ENCODE measurements at places on chromosomes 11 and 22. TPM values are rescaled to one million over a fixed set of nuclear protein-coding genes. Genes with fewer than 3 reads are reported as not detected.

Gene GRAP2
- 140 TPM for total RNA-seq

Gene APOA4
- not detected for total RNA-seq

Gene BLID
- not detected for total RNA-seq

Gene APOL5
- not detected for total RNA-seq

Gene F2
- not detected for total RNA-seq

Gene APLNR
- total RNA-seq, result not detected

Gene TRIM66
- 31.3 TPM for total RNA-seq

Gene ACR
- not detected for total RNA-seq

GRCh38 chr11:34245041-34245440 is 112.8 kb downstream of the ABTB2 start:
- no peaks in the 10 kb centered on the region for H3K27me3 ChIP-seq
- DNase-seq, result no peak
- H3K36me3 ChIP-seq, result no peaks in the 10 kb centered on the region
- H3K4me1 ChIP-seq, result peaks cover 30% of the 10 kb centered on the region

- no peak for DNase-seq
- no peak overlapping the region for H3K4me3 ChIP-seq
- no peak overlapping the region for H3K27ac ChIP-seq
These were observed 30.9 kb downstream of the PPM1F start for GRCh38 chr22:21921729-21922128.

GRCh38 chr22:49660321-49660720 is 167.4 kb downstream of the BRD1 start:
- H3K27me3 ChIP-seq, result no peaks in the 10 kb centered on the region
- DNase-seq, result no peak
- H3K4me3 ChIP-seq, result no peak overlapping the region

- no peak overlapping the region for H3K27ac ChIP-seq
- H3K4me1 ChIP-seq, result peaks cover 80% of the 10 kb centered on the region
- H3K27me3 ChIP-seq, result no peaks in the 10 kb centered on the region
- no peaks in the 10 kb centered on the region for H3K36me3 ChIP-seq
These were observed 10.6 kb upstream of the DGKZ start for GRCh38 chr11:46336563-46337180.

- no peak overlapping the region for H3K4me3 ChIP-seq
- peaks cover 49% of the 10 kb centered on the region for H3K36me3 ChIP-seq
- no peaks in the 10 kb centered on the region for H3K27me3 ChIP-seq
- H3K27ac ChIP-seq, result no peak overlapping the region
- H3K4me1 ChIP-seq, result no peaks in the 10 kb centered on the region
These were observed 18.5 kb downstream of the ALKBH3 start for GRCh38 chr11:43899094-43899493.

DNA sequence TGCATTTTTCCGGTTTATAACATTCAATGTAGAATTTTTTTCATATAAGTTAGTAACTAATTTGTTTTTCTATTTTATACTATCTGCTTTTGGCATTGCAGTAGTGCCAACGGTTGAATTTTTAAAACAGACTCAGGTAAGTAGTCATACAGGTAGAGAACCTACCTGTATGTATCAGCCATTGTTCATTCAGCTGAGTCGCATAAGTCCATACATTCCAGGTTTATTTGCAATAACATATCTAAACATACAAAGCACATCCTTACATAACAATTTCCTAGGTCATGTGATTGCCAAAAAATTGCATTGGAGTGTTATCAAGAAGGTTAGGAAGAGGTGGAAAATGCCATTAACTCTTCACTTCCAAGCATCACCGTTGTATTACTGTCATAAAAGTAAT is 1059.3 kb upstream of the CNTN5 start:
- H3K4me3 ChIP-seq, result no peak overlapping the region
- no peaks in the 10 kb centered on the region for H3K4me1 ChIP-seq
- no peak overlapping the region for H3K27ac ChIP-seq
- no peak for DNase-seq

DNA sequence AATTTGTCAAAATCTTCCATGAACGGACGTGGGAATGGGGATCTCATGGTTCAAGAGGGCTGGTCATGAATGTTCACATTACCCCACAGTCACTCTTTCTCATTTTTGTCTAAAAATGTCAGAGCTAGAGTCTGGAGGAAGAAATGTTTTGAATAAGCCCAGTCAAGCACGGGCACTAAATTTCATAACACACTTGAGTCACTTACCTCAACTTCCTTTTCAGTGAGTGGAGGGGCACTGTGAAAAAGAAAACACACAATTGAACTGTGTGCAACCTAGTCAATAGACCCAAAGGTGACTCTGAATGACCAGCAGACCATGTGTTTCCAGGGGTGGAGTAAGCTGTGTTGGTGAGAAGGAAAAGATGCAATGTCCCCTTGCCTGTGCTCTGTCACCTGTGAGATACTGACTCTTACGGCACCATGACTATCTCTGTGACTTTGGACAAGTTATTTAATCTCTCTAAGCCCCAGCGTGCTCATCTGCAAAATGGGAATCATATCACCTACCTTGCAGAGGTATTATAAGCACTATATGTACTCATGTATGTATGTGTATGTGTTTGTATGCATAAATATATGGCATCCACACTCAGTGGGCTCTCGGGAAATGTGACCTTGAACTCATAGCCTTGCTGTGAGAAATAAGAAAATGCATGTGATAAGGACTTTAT is 38.2 kb upstream of the LYVE1 start:
- no peak overlapping the region for H3K27ac ChIP-seq
- no peak overlapping the region for H3K4me3 ChIP-seq
- no peaks in the 10 kb centered on the region for H3K36me3 ChIP-seq
- no peaks in the 10 kb centered on the region for H3K4me1 ChIP-seq
- DNase-seq, result no peak

DNA sequence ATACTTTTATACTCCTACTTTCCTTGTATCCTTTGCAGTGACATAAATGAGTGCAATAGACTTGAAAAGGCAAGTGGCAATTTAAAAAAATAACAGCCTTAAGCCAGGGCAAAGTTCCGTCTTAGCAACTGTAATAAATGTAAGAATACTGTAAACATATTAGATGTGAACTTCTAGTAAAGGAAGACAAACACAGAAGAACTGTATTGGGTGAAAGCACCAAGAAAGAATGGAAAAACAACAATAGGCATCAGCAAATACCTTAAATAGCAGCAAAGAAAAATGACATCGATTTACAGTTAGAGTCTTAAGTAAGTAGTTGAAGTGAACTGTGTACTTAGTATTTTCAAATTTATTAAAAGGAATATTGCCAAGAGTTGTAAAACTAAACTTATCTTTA is 75.5 kb upstream of the TP53AIP1 start:
- no peak for DNase-seq

- H3K4me3 ChIP-seq, result no peak overlapping the region
- no peak for DNase-seq
- H3K27me3 ChIP-seq, result no peaks in the 10 kb centered on the region
These were observed 19.9 kb downstream of the TRIOBP start for GRCh38 chr22:37716708-37717107.

GRCh38 chr11:9740202-9740883 is 76.5 kb downstream of the SWAP70 start:
- no peak overlapping the region for H3K27ac ChIP-seq
- H3K27me3 ChIP-seq, result no peaks in the 10 kb centered on the region

DNA sequence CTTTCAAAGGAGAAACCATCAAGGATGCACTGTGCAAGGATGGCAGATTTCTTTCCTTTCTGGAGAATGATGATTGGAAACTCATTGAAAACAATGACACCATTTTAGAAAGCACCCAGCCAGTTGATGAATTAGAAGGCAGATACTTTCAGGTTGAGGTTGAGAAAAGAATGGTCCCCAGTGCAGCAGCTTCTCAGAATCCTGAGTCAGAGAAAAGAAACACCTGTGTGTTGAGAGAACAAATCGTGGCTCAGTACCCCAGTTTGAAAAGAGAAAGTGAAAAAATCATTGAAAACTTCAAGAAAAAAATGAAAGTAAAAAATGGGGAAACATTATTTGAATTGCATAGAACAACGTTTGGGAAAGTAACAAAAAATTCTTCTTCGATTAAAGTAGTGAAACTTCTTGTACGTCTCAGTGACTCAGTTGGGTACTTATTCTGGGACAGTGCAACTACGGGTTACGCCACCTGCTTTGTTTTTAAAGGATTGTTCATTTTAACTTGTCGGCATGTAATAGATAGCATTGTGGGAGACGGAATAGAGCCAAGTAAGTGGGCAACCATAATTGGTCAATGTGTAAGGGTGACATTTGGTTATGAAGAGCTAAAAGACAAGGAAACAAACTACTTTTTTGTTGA is 9.8 kb downstream of the FAM111A start:
- H3K4me1 ChIP-seq, result peaks cover 21% of the 10 kb centered on the region
- H3K27ac ChIP-seq, result peak overlapping the region; percentile 31
- H3K27me3 ChIP-seq, result no peaks in the 10 kb centered on the region

GRCh38 chr11:125401746-125402145 is 94.3 kb downstream of the FEZ1 start:
- no peaks in the 10 kb centered on the region for H3K36me3 ChIP-seq
- H3K27me3 ChIP-seq, result peaks cover 14% of the 10 kb centered on the region
- H3K27ac ChIP-seq, result no peak overlapping the region
- DNase-seq, result no peak

DNA sequence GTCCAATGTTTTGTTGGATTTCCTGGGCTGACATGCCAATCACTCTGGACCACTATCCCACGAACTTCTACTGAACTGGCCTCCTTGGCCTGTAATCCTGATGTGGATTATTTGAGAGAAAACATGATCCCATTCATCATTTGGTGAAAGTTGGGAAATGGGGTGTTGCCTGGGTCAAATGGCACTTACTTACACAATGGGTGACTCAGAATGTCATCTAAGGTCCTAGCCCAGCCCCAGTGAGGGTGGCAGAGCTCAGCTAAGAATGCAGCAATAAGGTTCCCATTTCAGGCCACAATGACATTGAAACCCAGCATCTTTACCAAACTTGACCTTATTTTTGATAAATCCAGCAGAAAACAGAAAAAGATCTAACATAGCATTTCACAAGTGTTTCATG is 8.0 kb upstream of the DSCAML1 start:
- H3K4me1 ChIP-seq, result peaks cover 10% of the 10 kb centered on the region
- H3K27ac ChIP-seq, result no peak overlapping the region
- H3K4me3 ChIP-seq, result no peak overlapping the region

- no peaks in the 10 kb centered on the region for H3K4me1 ChIP-seq
- DNase-seq, result no peak
- no peak overlapping the region for H3K4me3 ChIP-seq
- H3K27me3 ChIP-seq, result no peaks in the 10 kb centered on the region
- H3K36me3 ChIP-seq, result peaks cover 4% of the 10 kb centered on the region
These were observed 9.9 kb downstream of the KCNQ1OT1 start for GRCh38 chr11:2689651-2690575.

DNA sequence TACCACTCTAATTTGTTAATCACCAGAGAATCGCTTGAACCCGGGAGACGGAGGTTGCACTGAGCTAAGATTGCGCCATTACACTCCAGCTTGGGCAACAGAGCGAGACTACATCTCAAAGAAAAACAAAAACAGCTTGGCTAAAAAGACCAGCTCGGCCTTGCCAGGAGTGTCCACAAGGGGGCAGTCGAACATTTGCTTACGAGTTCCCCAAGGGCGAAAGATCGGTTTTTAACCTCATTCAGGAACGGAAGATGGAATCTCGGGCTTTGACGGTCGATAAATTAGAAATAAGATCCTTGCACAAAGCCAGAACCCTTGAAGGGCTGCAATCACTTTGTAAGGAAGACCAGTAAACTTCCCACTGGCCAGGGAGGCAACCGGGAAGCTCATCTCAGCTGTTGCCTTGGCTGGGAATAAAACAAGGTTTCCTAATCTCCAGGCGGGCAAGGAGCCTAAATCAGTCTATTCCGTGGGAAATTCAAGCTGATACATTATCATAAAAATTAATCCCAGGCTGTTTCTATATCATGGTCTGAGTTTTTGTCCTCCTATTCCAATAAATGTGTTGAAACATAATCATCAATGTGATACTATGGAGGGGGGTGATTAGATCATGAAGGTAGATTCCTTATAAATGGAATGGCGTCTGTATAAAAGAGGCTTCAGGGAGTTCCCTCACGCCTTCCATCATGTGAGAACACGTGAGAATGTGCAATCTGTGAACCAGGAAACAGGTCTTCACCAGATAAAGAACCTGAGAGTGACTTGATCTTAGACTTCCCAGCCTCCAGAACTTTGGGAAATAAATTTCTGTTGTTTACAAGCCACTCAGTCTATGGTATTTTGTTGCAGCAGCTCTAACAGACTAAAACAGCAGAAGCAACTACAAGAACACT is 14.9 kb upstream of the SLC29A2 start:
- peaks cover 7% of the 10 kb centered on the region for H3K4me1 ChIP-seq
- H3K27ac ChIP-seq, result no peak overlapping the region
- H3K27me3 ChIP-seq, result no peaks in the 10 kb centered on the region
- H3K36me3 ChIP-seq, result no peaks in the 10 kb centered on the region
- H3K4me3 ChIP-seq, result peak overlapping the region; percentile 31

DNA sequence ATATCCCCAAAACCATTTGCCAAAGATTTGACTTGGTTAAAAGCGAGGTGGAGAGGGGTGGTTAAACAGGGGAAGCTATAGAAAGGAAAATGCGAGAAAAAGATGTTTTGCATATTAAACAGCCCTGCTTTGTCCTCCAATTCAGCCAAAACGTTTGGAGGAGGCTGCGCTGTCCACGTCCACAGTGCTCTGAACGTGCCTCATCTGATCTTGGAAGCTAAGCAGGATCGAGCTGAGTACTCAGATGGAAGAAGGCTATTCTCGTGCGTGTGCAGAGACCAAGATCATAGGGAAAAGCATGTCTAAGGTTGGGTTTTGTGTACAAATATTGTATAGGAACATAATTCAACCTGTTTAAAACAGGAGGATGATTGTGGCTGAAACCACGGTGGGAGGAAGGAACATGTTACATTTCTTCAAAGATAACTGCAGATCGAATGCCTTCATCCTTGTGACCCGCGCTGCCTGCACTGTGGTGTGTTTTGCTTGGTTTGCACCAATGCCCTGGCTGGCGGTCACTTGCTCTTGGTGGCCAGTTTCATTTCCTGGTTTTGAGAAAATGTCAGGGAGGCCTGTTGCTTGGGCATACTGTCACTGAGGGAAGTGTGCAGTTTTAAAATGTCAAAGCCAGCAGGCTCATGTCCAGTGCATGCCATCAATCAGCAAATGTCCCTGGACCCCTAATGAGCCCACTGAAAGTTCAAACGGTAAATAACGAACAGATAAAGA is 40.4 kb downstream of the FLI1 start:
- peak overlapping the region; percentile 32 for H3K4me3 ChIP-seq
- DNase-seq, result no peak
- H3K27ac ChIP-seq, result peak overlapping the region; percentile 27
- H3K36me3 ChIP-seq, result no peaks in the 10 kb centered on the region
- H3K4me1 ChIP-seq, result peaks cover 100% of the 10 kb centered on the region

DNA sequence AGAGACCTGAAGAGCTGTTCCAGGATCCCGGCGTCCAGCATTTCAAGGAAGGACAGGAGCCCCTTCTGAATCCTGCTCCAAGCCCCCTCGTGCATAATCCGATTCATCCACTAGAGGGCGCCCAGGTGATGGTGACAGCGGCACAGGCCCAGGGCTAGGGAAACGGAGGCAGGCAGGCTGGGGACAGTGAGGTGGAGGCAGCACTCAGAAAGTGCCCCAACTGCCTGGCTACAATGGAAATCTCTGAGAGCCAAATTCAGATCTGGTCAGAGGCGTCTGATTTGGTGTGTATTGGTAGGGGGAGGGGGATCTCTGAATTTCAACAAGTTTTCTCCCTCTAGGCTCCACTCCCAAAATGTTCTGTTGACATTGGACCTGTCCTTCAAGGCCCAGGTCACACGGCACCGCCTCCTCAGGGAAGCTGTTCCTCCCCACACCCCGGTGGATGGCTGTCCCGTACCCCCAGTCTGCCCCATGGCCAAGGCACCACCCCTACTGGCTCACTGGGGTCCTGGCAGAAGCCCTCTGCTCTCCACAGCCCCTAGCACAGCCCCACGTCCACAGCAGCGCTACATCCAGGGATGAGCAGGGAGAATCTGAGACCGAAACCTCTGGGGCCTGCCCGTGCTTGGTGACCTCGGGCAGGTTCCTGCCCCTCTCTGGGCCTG is 142.9 kb downstream of the CRYBB2 start:
- no peaks in the 10 kb centered on the region for H3K27me3 ChIP-seq
- peak; percentile 41 for DNase-seq
- no peak overlapping the region for H3K27ac ChIP-seq
- peaks cover 10% of the 10 kb centered on the region for H3K36me3 ChIP-seq
- H3K4me3 ChIP-seq, result no peak overlapping the region

All from CD4-positive, alpha-beta memory T cell (primary cell).